ENCODE measurements at places on chromosomes 5 and 9. TPM values are rescaled to one million over a fixed set of nuclear protein-coding genes. Genes with fewer than 3 reads are reported as not detected.

- no peak for DNase-seq
These were observed 26.4 kb upstream of the F2R start for GRCh38 chr5:76689321-76690036.

DNA sequence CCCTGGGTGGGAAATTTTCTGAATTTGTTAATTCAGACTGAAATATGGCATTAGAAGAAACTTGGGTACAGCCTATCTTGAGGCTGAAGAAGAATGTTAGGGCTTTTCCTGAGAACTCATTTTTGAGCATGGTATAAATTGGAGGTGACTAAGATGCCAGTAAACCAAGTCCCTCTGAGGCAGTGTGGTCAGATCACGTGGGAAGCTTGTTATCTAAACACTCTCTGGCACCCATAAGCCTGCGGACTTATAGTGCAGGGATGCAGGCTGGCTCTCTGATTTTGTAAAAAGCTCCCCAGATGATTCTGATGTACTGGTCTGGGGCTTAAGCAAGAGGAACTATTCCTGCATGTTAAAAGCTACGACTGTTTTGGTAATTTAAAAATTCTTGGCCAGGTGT is 34.3 kb downstream of the MTMR12 start:
- no peak for DNase-seq

F2RL2 gene
- total RNA-seq, result 0.13 TPM

- no peak for DNase-seq
These were observed 9.6 kb downstream of the DNLZ start for GRCh38 chr9:136353757-136354488.

DNA sequence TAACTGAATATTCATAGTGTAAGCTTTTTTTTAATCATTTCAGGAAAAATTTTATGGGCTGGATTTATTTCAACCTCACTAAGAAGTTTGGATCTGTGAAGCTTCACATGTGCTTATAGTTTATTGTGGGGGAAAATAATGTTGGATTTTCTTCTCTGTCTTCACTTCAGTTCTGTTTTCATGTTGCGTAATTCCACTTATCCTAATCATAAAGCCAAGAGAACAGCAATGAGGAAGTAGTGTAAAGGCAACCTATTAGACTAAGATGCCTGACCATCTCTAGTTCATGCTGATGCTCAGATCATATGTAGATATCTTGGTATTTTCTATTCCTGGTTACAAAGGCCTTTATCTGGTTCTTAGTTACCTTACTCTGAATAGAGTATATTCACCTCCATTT is 50.0 kb downstream of the CD180 start:
- DNase-seq, result no peak

DNA sequence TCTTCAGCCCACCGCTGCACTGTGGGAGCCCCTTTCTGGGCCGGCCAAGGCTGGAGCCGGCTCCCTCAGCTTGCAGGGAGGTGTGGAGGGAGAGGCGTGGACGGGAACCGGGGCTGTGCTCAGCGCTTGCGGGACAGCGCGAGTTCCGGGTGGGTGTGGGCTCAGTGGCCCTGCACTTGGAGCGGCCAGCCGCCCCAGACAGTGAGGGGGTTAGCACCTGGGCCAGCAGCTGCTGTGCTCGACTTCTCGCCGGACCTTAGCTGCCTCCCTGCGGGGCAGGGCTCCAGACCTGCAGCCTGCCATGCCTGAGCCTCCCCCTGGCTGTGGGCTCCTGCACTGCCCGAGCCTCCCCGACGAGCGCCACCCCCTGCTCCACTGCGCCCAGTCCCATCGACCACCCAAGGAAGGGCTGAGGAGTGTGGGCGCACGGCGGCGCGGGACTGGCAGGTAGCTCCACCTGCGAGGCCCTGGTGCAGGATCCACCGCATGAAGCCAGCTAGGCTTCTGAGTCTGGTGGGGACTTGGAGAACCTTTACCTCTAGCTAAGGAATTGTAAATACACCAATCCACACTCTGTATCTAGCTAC is 92.9 kb upstream of the MAST4 start:
- DNase-seq, result no peak

- DNase-seq, result no peak
These were observed 29.8 kb downstream of the TNFAIP8 start for GRCh38 chr5:119385536-119386128.

GRCh38 chr9:27429436-27429835 is 94.7 kb upstream of the IFNK start:
- no peak for DNase-seq
